ENCODE measurements at places on chromosomes 4 and X.

DNA sequence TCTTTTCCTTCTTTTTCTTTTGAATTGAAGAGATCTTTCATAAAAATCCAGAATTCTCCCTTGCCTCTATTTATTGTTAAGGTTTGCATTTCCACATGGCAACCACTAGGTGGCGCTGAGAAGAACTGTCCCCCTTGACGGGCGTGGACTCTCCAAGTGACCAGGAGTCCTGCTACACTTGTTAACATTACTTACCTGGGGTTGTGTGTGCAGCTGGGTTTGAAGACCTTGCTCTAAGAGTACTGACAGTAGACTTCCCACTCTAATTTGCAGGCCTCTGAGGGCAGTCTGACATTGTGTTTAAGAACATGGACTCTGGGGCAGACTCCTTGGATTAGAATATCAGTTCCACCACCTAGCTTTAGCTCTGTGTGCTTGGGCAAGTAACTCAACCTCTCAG lies 52.8 kb downstream of the GPRIN3 start:
- DNase-seq: no peak

DNA sequence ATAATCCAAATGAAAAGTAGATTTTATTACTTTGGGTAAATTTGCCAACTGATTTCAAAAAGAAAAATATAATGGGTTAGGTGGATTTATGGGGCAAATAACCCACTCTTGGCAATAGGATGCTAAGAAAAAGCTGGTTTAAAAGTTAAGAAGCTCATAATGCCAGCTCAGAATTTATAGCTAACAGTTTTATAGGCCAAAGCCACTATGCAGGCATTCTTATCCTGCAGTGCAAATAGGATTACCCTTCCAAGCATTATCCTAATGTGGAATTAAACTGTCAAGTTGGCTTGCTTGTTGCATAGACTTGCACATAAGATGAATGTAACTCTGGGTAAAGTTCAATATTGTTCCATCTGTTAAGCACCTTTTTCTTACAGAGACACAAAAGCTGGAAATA lies 703.0 kb downstream of the PCDH18 start:
- DNase-seq: no peak

DNA sequence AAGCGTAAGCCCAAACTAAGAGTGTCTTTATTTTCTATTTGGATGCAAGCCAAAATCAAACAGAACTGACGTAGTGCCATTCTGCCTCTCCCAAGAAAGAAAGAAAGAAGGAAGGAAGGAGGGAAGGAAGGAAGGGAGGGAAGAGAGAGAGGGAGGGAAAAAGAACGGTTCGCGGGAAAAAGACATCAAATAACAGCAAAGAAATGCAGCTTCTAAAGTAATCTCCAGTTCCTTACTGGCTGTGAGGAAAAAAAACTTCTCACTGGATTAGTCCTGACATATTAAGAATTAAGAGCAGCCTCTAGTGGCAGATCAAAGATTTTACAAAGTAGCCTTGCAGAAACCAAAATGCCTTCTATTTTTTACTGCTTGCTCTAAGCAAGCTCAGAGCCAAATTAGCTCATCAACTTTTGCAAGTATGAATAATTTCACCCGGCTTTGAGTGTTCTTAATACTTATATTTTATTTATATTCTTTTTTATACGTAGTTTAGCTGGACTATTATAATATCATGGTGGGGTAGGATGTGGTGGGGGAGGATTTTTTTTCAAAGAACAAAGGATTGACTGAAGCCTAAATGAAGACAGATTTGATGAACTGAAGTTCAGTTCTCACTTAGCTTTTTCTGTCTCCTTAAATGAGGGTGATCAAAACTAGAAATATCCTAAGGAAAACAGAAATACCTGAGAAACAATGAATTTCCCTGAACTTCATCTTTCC lies 36.6 kb downstream of the PITX2 start:
- DNase-seq: no peak

DNA sequence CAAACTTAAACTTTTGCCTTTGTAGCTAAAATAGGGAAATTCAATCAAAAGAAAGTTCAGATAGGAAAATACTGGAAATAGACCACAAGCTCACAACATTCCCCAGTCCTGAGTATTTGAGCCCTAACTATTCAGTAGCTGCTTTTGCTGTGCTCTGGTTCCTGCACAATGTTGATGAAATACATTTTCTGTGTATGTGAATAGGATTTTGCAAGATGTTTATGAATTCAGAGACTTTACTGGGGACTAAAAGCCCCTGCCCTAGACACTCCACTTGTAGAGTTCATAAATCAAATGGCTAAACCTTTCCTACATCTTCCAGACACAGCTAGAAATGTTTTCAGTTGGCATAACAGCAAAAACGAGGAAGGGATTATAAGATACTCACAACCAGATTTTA lies 105.9 kb downstream of the FBXO8 start:
- no peak for DNase-seq

- no peak for DNase-seq
Observed at GRCh38 chr4:881709-882108, 50.4 kb downstream of the GAK start.

- no peak for DNase-seq
Observed at GRCh38 chr4:128606173-128606572, 203.3 kb upstream of the JADE1 start.

DNA sequence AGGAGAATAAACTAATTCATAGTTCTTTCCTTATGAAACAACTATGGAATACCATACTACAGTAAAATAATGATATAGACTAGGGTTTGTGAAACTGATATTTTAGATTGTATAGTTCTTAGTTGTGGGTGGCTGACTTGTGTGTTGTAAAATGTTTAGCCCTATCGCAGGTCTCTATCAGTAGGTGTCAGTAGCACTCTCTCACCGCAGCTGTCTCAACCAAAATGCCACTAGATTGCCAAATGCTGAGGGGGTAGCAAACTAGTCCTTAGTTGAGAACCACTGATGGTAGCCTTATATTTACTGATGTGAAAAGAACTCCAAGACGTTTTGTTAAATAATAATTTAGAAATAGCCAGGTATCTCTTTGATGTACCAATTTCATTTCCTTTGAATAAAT lies 48.1 kb downstream of the RHOXF2B start:
- DNase-seq: no peak

GRCh38 chr4:164023214-164023613 lies 528.7 kb downstream of the TMA16 start:
- DNase-seq: no peak

GRCh38 chrX:156004256-156004655 lies 6.8 kb downstream of the IL9R start:
- DNase-seq: no peak

DNA sequence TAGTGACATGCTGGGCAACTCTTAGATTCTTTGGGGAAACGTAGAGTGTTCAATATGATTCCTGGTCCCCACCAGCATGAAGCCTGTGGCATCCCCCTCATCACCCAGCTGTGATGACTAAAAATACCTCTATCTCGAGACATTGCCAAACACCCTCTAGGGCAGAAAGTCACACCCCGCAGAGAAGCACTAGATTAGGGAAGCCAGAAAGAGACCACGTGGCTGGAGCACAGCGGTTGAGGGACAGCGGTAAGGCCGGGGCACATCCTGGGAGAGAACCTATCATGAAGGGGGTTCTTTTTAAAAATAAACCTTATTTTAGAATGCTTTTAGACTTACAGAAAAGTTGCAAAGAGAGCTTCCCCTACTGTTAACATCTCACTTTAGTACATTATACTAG lies 11.0 kb downstream of the FAT1 start:
- DNase-seq: no peak

GRCh38 chr4:16626945-16627344 lies 271.5 kb downstream of the LDB2 start:
- DNase-seq: no peak

DNA sequence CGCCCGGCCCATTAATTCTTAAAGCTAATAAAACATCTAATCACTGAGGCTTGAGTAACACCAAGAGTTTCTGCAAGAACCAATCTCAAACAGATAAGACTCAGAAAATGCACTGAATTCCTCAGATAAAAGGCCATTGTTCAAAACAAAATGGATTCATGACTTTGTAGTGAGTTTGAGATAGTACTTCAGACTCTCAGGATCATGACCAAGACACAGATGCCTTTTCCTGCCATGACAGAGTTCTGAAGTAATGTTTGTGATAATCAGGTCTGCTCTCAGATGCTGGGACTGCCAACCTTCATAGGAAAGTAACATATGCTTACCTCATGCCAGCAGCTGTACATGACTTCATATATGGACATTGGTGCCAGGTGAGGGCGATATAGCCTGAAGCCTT lies 54.6 kb downstream of the NIPAL1 start:
- DNase-seq: no peak

DNA sequence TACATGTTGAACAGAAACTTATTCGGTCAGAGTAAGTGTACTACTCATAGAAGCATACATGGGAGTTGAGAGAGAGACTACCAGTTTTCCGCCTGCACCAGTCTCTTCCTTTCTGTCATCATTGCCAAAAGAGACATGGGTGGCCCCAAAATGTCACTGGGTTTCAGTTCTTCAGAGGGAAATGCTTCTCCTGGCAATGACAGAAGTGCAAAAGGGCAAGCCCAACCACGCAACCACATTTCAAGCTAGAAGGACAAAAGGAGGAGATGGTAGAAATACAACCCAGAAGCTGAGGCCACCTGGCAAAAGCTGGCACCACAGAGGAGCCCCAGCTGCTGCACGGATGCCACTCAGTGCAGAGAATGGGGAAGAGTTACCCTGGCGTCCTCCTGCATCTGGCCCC lies 320.1 kb downstream of the BCOR start:
- DNase-seq: no peak

DNA sequence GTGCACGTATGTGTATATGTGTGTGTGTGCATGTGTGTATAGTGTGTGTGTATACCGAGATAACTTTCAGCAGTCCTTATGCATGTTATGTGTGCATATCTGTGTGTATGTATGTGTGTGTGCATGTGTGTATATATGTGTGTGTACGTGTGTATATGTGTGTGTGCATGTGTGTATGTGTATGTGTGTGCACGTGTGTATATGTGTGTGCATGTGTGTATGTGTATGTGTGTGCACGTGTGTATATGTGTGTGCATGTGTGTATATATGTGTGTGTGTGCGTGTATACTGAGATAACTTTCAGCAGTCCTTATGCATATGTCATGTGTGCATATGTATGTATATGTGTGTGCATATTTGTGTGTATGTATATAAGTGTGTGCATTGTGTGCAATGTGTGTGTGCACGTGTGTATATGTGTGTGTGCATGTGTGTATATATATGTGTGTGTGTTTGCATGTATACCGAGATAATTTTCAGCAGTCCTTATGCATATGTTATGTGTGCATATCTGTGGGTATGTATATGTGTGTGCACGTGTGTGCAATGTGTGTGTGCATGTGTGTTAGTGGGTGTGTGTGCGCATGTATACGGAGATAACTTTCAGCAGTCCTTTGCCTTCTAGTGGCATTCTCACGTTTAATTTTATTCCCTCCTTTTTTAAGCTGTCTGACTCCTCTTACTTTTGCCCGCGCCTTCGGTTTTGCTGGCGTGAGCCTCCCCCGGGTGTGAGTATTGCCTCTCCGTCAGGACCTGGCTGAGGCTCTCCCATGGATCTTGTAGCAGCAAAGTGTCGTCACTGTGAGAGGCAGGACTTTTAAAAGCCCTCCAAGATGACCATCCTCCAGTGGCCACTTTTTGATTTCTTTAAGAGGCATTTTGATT lies 99.6 kb upstream of the SHOX start:
- no peak for DNase-seq

DNA sequence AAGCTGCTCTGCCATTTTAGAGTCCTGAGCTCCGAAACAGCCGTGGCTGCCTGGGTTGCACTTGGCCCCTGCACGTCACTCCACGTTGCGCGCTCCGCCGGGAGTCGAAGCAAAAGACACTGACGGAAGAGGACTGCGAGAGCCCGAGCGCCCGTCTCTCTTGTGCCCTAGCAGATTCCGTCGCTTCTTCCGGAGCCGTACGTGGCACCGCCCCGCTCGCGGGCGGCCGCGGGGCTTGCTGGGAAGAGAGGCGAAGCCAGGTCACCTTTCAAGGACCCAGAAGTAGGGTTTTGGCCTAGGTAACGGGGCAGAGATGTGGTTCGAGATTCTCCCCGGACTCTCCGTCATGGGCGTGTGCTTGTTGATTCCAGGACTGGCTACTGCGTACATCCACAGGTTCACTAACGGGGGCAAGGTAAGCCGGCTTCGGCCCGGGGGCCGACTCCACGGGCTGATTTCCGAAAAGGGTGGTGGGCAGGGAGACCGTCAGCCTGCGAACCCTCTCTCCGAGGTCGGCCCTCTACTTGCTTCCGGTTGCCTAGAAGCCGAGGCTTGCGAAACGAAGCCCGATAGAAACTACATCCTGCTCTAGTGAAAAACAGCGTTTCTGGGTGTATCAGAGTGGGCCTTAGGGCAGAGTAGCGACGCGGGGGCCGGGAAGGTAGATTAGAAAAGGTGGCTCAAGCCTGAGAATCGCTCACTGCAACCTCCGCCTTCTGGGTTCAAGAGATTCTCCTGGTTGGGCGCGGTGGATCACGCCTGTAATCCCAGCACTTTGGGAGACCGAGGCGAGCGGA lies at the start of the genes NDUFA1 and RNF113A:
Gene NDUFA1, plus strand, starts transcription at position 234 of the 797 bp plus-strand sequence. Its CDS starts 80 bp downstream, at position 314.
Gene RNF113A, minus strand, starts transcription at position 135 of the 797 bp plus-strand sequence. Its CDS starts 120 bp downstream, at position 15.
- DNase-seq: peak; percentile 34

- no peak for DNase-seq
Observed at GRCh38 chrX:22024577-22024976, 7.5 kb upstream of the PHEX start.

GRCh38 chrX:96379951-96380350 lies 304.7 kb upstream of the DIAPH2 start:
- no peak for DNase-seq

DNA sequence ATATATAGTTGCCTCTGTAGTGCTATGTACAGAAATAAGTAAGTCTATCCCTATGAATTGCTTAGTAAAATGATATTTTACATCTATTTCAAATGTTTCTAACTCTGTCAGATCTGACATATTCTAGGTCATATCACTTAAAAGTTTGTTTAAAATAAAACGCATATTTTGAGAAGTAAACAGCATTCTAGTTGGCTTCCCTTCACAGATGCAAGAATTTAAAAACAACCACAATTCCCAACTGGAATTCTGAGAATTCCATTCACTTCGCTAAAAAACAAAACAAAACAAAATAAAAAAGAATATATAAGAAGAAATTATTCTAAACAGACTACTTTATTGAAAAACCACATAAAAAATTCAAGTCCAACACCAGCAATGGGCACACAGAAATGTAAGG lies 126.0 kb downstream of the PPP3CA start:
- no peak for DNase-seq

- DNase-seq: no peak
Observed at GRCh38 chrX:4382273-4382672, 668.8 kb upstream of the PRKX start.

GRCh38 chr4:113059449-113060182 lies 10.2 kb downstream of the ANK2 start:
- no peak for DNase-seq

GRCh38 chrX:18929775-18930174 lies 54.1 kb downstream of the PHKA2 start:
- no peak for DNase-seq

- no peak for DNase-seq
Observed at GRCh38 chr4:152894673-152895072, 41.5 kb upstream of the FHDC1 start.

- DNase-seq: no peak
Observed at GRCh38 chrX:21373637-21374162, 518 bp upstream of the CNKSR2 start.

- DNase-seq: no peak
Observed at GRCh38 chrX:120207009-120207605, 43.5 kb upstream of the ZBTB33 start.

- no peak for DNase-seq
Observed at GRCh38 chr4:109703664-109704361, 568 bp upstream of the CASP6 start.
